ENCODE measurements at places on chromosomes 5 and 9.
A peak's percentile ranks its signal among the peaks of the same experiment; 100 is the strongest.

DNA sequence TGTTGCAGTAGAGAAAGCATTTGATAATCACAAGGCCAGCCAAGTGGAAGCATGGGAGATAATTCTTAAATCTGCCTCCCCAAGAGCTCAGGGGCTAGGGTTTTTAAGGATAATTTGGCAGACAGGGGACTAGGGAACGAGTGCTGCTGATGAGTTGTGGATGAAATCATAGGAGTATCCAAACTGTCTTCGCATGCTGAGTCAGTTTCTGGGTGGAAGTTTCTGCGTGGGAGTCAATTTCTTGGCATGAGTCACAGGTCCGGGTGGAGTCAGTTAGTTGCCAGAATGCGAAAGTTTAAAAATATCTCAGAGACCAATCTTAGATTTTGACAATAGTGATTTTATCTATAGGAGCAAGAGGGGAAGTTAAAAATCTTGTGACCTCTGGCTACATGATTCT is 112.6 kb downstream of the TMC1 start:
- peak; percentile 13 for DNase-seq

DNA sequence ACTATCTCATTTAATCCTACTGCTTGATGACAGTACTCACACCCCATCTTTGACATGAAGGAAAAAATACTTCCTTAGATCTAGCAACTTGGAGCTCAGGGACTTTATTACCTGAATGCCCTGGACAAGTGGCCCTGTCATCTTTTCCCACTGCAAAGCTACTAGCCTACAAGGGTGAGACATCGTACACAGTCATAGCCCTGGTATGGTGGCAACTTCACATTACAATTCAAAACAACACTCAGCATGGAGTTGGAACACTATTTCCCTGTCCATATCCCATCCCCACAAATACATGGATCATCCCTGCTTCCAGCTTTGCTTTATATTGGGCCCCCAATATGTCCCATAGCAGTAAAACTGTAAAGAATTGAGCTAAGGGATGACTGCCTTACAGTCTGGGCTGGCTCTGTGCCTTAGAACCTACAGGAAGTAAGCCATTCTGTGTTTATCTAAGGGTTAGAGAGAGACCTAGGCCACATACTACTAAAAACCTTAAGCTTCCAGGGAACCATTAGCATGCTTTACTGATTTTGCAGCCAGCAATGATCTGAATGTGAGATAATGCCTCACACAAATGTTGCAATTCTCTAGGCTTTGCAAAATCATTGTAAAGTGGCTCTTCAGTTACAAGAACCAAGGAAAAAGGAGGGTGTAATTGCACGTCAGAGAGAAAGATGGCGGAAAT is 55.9 kb downstream of the OTULIN start:
- DNase-seq: peak; percentile 56

DNA sequence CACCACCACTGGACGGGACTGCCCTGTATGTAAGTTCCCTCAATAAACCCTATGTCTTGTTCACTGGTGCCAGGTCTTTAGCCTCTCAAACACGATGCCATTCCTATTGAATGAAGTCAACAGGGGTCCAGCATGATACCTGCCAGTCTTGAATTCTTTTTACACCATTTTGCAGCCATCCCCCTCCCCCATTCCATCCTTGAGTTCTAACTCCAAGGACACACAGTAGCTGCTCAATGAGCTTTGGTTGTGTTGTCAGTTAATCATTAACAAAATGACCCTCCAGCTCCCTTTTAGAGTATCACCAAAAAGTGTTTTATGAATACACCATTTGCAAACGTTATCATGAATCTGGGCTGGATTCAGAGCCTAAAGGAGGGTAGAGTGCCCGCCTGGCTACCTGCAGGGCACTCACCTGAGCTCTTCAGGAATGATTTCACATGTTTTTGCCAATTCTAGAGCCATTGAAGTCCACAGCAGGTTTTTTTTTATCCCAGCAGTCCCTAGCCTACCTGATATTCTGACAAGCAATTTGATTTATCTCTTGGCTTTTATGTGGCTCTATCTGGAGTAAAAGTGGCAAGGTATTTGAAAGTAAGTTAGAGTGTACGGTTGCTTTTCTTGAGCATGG is 271.8 kb downstream of the SMARCA2 start:
- no peak for DNase-seq

DNA sequence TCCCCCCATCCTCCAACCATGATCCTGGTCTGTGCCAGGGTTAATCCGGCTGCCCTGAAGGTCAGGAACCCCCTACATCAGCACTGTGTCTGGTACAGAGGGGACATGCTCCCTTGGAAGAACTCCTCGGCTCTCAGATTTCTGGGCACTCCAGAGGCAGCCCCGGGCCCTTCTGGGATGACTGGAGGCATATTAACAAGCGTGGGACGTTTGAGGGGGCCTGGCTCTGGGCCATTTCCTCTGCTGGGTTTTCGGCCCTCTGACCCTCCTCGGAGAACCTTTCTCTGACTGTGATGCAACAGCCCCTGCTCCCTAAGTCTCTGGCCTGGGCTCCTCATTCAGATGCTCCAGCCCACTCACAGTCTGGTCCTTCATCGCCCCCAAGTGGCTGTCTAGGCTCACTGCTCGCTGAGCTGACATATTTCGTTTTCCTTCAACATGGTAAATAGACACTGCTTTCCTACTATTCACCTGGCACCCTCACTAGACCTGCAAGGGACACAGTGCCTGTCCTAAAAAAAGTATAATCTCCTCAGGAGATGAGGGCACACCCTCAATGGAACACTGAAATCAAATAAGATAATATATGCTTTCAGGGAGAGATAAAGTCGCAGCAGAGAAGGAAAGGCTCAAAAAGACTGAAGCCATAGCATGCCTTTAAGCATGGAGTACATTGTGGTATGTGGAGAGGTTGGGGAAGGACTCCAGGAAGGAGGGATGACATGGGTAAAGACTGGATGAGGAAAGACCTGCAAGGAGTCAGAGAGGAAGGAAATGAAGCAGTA is 404.7 kb upstream of the TRPC7 start:
- peak; percentile 59 for DNase-seq

- DNase-seq: peak; percentile 98
Measured at GRCh38 chr9:134502809-134503211, 138.8 kb upstream of the COL5A1 start.

DNA sequence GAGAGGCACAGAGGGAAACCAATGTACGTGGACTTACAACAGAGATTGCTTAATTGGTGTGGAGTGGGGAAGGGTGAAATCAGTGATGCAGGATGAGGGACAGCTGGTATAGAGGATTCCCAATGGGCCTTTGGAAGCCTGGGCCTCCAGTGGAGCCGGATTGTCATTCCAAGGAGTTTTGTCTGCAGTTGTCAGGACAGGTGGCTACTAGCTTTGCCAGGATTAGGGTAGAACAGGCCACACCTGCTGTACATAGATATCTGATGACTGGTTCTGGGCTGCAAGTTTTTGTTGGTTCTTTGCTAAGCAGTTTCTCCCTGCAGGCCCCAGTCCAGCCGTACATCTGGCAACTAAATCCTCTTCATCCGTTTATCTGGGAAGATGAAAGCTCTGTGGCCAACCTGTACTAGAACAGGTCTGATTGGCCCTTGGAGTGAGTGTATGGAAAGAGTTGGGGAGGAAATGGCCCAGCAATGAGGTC is 4.2 kb downstream of the SKP2 start:
- no peak for DNase-seq

DNA sequence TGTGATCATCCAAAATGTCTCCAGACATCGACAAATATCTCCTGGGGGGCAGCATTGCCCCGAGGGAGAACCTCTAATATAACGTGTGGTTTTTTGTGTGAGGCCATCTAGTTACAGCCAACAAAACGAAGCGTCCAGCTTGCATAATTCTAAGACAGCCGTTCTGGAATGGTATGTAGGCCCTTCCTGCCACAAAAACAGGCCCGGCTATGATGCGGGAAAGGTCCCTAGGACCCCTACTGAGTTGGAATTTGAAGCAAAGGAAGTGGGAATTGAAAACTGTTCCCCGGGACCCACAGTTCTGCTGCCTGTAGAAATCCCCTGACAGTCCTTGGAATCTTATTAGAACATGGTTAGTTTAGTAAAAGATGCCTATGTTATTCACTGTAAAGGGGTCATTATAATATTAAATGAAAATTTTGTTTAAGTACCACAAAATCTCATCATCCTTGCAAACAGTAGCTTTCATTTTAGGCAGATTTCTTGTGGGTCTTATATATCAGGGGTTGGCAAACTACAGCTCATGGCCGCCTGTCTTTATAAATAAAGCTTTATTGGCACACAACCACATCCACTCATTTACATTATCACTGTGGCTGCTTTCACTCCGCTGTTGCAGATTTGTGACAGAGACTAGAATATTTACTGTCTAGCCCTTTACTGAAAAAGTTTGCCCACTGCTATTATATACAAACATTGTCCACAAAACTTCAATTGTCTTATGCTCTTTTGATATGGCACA is 70.7 kb downstream of the MSX2 start:
- peak; percentile 18 for DNase-seq

GRCh38 chr5:95760273-95761191 is 29.4 kb downstream of the RHOBTB3 start:
- peak; percentile 97 for DNase-seq

GRCh38 chr5:165272436-165272835 is 1767.0 kb downstream of the MAT2B start:
- DNase-seq: no peak

GRCh38 chr5:116778032-116778431 is 203.4 kb upstream of the SEMA6A start:
- DNase-seq: no peak

GRCh38 chr9:114307899-114308267 is 15.0 kb upstream of the ORM1 start:
- peak; percentile 43 for DNase-seq

- DNase-seq: no peak
Measured at GRCh38 chr9:120914396-120914795, 12.2 kb downstream of the TRAF1 start.

DNA sequence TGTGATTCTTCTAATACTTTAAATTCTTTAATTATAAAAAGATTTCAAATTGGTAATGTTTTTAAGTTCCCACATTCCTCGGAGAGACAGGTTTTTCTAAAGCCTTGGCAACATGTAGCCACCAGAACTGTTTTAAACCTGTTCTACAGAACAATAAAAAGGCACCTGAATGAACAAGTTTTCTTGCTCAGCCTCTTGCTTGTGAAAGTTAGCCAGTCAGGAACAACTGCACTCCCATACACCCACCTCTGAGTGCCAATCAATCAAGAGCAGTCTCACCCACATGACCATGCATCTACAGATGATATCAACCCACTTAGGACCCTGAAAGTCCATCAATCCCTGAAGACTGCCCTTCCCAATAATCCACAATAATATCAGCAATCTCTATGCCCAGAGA is 62.3 kb downstream of the AP3B1 start:
- DNase-seq: no peak

- peak; percentile 81 for DNase-seq
Measured at GRCh38 chr5:138336952-138337684, 948 bp upstream of the FAM53C start.

DNA sequence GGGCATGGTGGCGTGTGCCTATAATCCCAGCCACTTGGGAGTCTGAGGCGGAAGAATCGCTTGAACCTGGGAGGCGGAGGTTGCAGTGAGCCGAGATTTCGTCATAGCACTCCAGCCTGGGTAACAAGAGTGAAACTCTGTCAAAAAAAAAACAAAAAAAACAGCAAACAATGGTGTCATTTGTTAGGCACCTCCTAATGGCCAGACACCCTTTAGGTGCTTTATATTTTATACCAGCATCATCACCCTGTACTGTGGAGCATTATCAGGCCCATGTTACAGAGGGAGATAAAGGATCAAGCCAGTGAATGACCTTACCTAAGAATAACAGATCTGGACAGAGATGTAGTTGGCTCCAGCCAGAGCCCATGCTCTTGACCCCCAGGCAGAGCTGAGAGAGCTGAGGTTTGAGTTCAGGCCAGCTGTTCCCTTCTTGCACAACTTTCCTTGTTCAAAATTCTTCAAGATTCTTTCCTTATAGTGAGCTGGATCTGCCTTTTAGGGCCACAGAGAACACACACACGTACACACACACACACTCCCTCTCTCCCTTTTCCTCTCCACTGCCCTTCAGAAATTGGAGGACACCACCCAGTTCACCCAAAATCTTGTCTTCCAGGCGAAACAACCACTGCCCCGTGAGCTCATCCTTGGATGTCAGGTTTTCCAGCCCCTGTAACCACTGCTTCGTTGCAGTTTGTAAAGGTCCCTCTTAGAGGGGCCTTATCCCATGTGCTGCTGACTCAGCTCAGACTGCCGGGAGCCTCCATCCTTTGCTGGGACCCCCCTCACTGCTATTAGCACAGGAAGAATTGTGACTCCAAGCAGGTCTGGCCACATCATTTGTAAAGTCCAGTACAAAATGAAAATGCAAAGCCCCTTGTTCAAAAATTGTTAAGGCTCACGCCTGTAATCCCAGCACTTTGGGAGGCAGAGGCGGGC is 10.4 kb upstream of the PTGES start:
- DNase-seq: peak; percentile 87

- DNase-seq: no peak
Measured at GRCh38 chr5:96373381-96373733, 59.7 kb downstream of the PCSK1 start.

DNA sequence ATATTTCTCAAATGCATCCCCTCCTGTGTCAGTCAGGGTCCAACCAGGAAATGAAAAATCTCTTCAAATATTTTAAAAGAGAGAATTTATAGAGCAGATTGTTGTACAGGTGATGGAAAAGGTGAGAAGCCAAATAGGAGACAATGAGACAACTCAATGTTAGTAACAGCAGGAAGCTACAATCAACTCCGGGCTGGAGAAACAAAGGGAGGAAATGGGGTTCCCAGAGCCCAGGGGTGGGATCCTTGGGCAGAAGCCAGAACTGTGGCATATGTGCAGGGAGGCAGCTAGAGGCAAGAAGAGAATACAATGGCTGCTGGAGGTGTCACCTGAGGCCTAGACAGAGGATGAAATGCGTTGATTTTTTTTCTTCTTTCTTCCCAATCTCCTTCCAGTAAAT is 361.8 kb upstream of the ACTBL2 start:
- DNase-seq: no peak

GRCh38 chr9:77475641-77476473 is 172.3 kb downstream of the GNA14 start:
- peak; percentile 30 for DNase-seq

GRCh38 chr5:148394587-148395019 is 10.8 kb downstream of the FBXO38 start:
- no peak for DNase-seq
